ENCODE measurements at places on chromosomes 2 and 18.

DNA sequence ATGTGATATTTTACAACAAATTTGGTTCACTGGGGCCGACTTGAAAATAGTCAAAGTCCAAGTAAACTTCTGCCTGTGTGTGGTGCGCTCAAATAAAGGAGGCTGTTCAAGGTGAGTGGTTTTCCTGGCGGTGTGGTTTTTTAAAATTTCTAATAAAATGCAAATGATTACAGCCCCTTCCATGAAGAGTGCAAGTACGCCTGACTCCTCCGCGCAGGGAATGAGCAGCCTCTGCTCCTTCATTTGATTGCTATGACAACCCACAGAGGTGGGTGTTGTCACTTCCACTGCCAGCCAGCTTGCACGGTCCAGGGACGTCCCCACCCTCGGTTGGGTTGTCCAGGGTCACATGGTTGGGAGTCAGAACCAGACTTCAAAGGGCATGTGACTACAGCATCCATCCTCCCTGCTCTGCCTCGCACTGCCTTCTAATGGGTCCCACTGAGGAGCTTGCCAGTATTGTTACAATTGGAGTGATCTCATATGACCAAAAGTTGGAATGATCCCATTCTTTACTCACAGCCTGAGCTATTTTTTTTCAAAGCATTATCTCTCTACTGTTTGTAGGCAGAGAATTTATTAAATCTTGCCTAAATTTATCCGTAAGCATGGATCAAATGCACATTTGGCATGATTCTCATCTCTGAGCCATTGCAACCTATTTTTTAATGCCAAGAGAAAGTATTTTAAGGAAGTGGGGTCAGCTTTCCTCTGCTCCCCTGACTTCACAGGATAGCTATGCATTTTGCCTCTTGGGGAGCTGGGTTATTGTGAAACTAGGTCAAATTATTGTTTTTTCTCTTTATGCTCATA lies 121.3 kb downstream of the AGAP1 start:
- no peak for DNase-seq

GRCh38 chr2:156457523-156458517 lies 21.6 kb downstream of the GPD2 start:
- no peak for DNase-seq

- DNase-seq, result no peak
These were observed 102.1 kb upstream of the CDC42EP3 start for GRCh38 chr2:37773371-37774130.

DNA sequence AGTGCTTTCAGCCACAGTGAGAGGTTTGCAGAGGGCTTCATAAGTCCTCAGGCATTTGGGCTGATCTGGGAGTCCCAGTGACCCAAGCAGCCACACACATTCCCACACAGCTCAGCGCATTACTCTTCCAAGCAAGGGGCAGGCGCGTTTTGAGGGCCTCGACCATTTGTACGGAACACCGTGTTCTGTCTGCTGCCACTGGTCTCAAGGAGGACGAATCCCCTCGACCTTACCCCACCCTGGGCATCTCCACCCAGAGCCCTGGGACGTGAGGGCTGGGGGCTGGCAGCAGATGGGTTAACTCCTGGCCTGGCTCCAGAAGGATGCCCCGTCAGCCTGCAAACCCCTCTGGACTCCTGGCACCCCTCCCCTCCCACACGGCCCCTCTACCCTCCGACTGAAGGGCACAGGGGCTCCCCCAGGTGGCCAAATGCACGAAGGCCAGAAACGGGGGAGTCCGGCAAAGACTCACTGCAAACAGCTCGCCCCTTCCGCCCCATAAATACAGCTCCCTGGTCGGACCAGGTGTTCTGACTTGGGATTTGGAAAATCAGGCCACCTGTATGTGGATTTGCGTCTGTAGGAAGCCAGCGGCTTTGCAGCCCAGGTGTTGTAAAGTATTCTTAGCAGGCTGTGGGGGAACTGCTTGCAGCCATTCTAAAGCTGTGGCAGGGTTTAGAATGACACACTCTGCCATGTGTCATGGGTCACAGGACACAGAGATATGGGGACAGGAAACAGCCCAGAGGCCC lies 33.6 kb upstream of the PTMA start:
- DNase-seq, result no peak

GRCh38 chr2:16160281-16161084 lies 220.1 kb downstream of the MYCN start:
- no peak for DNase-seq

- no peak for DNase-seq
These were observed 252.5 kb downstream of the GLI2 start for GRCh38 chr2:120988051-120988699.

- DNase-seq, result no peak
These were observed 9.9 kb downstream of the TOGARAM2 start for GRCh38 chr2:28991021-28991420.

- DNase-seq, result no peak
These were observed 2.2 kb upstream of the ACADL start for GRCh38 chr2:210227290-210228088.

DNA sequence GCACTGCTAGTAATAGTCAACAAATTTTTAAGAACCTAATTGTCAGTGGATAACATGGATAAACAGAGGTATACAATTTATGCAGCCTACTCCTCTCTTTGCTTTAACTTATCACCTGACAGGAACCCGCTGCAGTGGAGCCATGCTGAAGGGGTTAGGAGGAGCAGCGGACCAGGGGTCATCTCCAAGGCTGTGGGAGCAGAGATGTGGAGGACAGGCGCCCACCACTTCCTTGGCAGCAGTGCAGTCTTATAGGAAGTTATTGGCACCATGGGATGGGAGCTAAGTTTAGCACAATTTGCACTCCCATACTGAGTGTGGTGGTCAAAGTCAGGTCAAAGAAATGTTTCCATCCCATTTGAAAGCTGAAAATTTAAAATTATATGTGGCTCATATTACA lies 35.6 kb downstream of the HDLBP start:
- DNase-seq, result no peak

DNA sequence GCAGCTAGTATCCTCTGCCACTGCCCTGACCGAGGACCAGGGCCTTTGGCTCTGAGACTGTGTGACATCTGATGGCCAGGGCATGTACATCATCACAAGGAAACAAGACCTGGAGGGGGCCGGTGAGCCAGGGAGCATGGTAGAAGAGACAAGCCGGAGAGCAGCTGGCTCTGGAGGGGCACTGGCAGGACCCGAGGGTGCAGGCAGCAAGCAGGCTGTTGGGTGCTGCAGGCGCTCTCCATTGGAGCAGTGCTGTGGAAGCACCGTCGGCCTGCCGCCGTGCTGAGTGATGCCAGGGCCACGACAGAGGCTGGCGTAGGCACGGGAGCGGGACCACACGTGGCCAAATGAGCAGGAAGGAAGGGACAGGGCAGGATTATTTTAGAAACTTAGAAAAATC lies 335.2 kb downstream of the GBX2 start:
- DNase-seq, result no peak

- no peak for DNase-seq
These were observed 2.7 kb downstream of the CDH7 start for GRCh38 chr18:65753520-65753919.

DNA sequence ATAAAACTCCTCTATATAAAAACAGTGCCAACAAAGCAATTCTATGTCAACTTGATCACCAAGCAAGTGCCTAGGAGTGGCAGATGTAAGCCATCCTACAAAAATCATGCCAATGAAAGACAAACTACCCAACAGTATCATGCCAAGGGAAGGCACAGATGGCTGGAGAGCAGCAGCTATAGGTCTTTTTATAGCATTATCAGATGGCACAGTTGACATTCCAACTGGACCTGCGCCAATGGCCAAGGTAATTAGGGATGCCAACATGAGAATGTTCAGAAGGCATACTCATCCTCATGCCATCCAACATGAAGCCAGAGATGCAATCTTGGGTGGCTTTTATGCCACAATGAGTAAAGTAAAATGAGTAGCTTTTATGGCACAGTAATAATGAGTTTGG lies 237.3 kb downstream of the OTX1 start:
- no peak for DNase-seq

- no peak for DNase-seq
These were observed 20.9 kb upstream of the KIDINS220 start for GRCh38 chr2:8858264-8858663.

DNA sequence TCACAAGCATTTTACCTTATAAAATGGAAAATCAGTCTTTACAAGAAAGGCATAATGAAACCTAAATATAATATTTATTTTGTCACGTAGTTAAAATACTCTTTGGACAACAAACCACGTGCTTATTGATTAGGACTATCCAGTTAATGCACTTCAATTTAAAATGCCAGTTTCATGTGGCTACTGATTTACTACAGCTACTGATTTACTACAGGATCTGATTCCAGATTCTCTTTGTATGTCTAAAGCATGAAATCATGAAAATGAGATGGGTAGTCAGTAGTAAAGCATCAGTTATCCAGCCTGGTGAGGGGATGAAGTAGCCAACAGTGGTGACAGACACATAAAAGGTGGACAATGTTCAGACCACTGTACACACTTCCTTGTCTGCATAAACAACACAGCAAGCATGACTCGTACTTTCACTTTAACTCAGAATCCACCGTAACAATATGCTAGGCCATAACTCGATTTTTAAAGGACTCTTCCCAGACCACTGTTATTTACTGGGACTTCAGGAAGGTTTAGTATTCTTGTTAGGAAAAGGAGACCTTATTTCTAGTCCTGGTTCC lies 24.9 kb downstream of the ACAA2 start:
- no peak for DNase-seq

GRCh38 chr2:102268510-102269199 lies 42.7 kb upstream of the IL1RL1 start:
- DNase-seq, result no peak

- DNase-seq, result no peak
These were observed 95.6 kb upstream of the PDE1A start for GRCh38 chr2:182522405-182522896.
